ENCODE measurements at places on chromosomes 2 and 18.

DNA sequence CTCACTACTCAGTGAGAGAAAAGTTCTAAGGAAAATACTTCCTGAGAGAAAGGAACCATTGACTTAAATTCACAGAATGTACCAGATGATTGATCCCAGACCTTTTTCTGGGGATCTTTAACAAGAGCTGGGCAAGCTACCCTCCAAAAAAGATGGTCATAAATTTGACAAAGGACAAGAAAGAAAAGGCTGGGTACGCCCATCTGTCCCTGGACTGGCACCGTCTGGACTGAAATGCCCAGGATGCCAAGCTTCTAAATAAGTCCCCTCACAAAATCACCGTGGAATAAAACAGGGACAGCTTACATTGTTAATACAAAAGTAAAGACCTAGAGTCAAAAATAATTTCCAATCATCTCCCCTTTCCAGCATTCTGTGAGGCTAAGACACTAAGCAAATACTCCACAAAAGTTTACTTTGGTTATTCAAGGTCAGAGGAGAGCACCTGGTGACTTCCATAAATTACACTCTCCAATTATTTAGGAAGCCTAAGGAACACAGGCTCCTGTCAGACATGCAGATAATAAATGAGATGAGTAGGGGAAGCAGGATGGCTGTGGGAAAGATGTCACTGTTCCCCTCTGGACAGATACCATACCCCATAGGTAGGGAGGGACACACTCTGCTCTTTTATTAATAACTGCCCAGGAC lies 69.9 kb downstream of the UXS1 start:
- DNase-seq, result no peak

DNA sequence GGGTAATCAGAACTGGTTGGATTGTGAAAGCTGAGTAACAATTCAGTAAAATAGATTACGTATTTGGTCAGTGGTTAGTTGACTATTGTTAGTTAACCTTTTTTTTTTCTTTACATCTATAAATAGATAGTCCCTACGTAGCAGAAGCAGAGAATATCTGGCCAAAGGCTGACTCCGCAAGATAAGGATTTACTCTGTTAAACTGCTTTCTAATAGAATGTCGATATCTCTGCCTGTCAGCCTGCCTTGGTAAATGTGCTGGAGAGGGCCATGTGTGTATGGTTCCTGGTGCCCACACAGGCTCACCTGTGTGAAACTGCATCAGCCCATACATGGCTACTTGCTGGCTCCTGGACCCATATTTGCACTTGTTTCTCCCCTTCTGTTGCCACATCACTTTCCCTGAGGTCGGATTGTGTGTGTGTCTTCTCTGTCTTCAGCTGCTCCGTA lies 94.4 kb downstream of the CRIM1 start:
- DNase-seq, result no peak

- DNase-seq, result no peak
Measured at GRCh38 chr2:23660237-23660636, 266.7 kb downstream of the ATAD2B start.

DNA sequence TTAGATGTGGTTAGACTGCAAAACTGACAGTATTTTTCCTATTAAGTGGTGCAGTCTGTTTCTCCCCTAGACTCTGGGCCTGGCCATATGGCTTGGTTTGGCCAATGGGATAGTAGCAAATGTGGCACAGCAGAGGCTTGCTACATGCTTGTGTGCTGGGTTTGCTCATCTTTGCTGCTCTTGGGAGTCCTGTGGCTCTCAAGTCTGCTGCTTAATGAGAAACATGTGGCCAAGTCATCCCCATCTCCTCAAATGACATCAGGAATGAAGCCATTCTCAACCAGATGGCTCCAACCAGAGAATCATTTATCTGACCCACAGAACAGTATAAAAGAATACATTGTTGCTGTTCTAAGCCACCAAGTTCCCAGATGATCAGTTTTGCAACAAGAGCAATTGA lies 57.1 kb upstream of the PAX3 start:
- no peak for DNase-seq

- DNase-seq, result no peak
Measured at GRCh38 chr2:127003070-127003800, 103.7 kb downstream of the BIN1 start.

- DNase-seq, result no peak
Measured at GRCh38 chr2:58228299-58228698, 12.8 kb downstream of the FANCL start.

DNA sequence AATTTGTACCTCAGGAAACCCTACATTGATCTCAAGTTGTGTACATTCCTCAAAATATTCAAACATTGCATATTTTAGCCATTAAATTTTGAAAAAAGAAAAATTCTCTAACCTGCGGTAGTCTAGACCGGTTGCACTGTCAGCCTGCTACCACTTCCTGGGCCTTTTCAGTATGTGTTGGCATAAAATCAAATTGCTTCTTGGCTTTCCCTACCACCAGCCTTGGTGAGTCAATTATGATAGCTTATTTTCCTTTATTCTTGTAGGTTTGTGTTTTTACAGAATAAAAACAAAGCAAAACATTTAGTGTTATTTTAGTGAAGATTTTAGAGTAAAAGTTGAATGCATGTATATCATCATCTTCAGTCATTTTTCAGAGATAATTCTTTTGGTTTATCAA lies 61.2 kb downstream of the FAM171B start:
- DNase-seq, result no peak

DNA sequence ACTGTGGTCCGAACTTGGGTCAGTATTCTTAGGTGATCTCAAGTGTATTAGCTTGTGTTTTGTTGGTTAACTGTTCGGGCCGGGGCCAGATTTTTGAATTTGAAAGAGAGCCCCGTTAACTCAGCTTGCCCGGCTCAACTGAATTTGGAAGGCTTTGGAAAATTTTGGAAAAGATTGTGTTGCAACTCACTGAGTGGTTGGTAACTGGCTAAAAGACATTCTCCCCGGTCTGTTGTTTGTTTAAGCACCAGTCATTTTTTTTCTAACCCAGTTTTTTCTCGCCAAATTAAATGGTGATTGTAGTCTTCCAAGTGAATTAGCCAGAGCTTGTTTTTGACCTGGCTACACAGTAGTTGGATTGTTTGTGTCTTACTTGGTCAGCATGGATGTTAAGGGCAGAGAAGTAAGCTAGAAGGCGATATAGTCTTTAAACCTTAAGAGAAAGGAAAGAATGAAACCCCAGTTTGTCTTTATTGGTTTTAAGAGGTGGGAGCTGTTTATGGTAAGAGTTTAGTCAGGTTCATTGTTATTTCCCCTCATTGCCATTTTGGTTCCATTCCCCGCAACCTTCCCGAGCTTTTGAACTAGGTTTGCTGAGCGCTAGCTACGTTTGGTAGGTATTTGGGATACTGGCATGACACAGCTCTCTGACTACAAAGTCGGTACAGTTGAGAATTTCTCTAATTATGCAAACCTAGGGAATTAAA lies 2.4 kb downstream of the MAP4K4 start:
- DNase-seq, result no peak

GRCh38 chr18:77851802-77852201 lies 602.2 kb downstream of the GALR1 start:
- DNase-seq, result no peak

- no peak for DNase-seq
Measured at GRCh38 chr18:50961974-50962373, 5.9 kb upstream of the ELAC1 start.

GRCh38 chr2:120564213-120565094 lies 171.2 kb upstream of the GLI2 start:
- DNase-seq, result no peak

GRCh38 chr2:42827647-42828486 lies 35.5 kb upstream of the HAAO start:
- DNase-seq, result peak; percentile 60

- no peak for DNase-seq
Measured at GRCh38 chr2:224690868-224691267, 25.3 kb downstream of the CCDC195 start.

- no peak for DNase-seq
Measured at GRCh38 chr2:109134741-109135358, 5.8 kb downstream of the SH3RF3 start.

- no peak for DNase-seq
Measured at GRCh38 chr2:55365303-55365702, 54.4 kb downstream of the CCDC88A start.

DNA sequence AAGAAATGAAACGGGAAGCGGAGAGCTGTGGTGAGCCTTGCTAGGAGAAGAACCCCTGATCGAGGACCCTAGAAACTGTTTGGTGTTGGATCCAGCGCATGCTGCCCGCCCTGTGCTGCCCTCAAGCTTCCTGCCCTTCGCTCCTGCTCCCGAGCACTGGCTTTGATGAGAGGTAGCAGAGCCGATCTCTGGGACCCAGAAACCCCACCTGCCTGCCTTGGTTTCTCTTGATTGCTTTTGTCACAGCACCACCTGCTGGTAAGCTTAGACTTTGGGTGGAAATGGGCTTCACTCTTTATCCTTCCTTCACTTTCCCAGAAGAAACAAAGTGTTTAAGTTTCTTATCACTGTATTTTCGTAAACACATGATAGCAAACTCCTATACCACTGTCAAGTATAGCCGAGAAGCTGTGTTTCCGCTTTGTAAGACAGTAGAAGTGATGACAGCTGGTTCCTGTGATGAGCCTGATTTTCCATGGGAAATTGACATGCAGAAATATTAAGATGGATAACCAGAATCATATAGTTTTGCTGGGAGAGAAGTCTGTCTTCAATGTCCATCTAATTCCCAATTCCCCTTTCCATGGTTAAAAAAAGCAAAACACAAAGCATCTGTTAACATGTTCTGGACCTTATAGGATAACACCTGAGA lies 267.4 kb downstream of the PHLPP1 start:
- DNase-seq, result peak; percentile 25

DNA sequence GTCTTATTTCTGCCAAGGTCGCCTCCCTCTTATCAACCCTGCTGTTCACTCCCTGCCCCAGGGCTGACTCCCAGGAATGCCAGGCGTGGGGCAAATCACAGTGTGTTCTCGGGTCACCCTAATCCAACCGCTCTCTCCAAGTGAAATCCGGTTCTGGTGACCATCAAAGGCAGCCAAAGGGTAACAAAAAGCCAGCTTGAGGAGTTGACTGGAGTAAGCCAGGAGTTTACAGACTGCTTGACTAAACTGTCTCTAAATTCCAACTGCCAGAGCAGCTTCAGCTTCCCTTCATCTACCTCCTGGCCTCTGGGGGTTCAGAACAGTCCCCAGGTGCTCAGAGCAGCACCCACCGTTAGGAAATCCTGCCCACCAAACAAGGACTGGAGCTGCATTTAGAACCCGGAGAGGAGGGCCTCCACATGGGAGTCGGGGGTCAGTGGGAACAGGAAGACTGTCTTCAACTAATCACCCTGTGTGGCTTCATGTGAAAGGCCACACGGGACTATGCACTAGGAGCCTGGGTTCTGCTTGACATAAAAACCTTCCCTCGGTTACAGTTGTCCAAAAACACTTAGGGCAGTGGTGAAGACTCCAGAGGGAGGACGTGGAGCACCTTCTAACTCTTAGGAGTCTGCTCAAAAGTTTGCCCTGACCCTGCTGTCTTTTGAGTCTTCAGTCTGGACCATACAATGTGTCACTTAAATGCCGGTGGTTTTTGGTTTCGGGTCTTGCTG lies 24.2 kb upstream of the MCFD2 start:
- no peak for DNase-seq

DNA sequence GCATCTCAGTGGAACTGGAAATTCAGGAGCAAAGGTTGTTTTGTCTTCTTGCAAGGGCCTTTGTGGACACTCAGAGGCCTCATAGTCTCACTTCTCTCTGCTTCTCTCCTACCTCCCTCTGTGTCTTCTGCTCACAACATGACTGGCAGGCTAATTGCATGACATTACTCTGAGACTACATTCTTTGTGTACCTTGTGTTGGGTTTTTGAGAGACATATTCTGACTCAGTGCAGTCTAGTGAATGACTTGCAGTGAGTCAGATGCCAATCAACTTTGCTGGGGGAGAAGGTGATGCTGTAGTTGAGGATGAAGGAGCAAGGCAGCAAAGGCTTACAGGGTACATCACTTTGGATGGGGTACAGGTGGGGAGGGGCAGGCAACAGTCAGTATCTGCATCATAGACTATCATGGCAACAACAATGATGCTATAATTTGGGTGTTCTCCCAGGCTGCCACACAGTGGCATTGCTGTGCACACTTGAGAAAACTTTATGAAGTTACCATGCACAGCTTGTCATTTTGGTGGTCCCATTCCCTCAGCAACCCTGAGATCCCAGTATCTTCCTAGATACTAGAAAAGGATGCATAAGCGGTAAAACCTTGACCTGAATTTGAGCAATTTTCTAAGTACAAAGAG lies 69.3 kb upstream of the SLC16A14 start:
- no peak for DNase-seq

DNA sequence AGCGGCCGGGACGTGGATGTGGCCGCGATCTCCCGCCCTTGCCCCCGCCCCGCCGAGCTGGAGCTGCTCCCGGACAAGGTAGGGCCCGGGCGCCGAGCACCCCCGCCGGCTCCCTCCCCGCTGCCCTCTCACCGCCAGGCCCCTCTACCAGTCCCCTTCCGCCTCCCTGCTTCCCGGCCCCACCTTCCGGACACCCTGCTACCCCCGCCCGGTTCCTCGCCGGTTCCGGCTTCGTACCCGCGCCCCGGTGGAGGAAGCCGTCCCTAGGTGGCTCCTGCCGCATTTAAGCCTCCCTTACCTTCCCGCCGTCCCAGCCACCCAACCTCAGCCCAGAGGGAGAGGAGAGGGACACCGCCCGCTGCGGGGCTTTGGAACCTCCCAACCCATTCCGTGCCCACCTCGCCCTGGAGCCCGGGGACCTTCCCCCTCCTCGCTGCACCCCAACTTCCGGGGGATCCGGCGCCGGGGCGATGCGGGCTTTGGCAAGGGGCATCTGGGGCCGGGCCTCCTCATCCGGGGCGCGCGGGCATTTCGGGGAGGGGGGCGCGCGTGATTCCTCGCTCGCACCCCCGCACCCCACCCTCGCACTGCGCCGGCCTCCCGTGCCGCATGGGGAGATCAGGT lies 475 bp downstream of the B3GNT2 start:
- peak; percentile 16 for DNase-seq
